HFF-Myc (cell line): ENCODE measurements at places on chromosomes 5 and 9.

DNA sequence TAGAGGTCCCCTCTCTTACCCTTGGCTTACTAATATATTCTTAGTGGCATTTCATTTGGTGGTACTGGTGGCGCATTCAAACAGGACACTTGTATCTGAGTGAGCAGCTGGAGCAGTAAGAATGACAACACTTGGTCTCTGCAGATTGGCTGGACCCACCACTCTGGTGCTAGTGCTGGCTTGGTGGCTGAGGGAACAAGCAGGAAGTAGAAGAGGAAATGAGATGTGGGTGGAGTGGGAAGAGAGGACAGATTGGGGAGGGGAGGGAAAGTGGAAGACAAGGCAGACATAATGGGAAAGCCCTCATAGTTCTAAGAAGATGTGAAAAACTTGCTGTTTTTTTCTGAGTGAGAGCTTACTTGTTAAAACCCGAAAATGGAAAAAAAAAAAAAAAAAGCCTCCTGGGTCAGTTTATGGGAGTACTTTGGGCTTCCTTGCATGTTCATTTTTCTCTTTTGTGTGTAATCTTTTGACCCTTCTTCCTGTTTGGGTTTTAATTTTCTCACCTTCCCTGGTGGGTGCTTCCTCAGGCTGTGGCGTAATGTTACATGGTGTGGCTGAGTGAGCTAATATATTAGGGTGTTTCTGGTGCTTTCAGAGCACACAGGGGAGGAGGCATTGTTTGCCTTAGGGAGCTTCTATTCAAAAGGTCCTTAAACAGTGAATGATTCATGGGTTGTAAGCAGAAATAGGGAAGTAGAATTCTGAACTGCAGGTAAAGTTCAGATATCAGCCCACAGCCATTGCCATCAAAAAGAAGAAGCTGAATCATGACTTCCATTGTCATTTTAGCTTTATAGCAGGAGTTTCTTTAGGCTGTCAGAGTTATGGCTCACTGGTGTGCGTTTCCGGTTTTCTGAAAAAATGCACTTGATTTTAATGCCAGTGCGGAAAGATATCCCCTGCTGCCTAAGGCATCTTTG lies 52.3 kb downstream of the TLE4 start:
- DNase-seq: no peak

DNA sequence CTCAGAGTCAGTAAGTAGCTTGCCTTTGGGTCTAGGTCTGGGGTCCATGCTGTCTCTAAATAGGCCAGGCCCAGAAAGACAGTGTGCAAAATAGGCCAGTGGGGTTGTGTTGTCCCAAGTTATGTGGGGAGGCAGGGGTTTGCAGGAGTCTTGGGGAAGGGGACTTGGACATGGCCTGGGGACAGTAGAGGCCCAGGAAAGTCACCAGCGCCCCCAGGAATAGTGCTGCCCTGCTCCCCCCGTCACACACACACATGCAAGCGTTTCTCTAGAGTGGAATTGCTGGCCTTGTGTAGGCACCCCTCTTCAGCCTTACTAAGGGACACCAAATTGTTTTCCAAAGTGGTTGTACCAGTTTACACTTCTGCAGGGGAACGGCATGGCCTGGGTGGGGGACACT lies 227.5 kb downstream of the PBX3 start:
- no peak for DNase-seq

- DNase-seq: no peak
Observed at GRCh38 chr5:172712610-172713009, 58.4 kb downstream of the DUSP1 start.

DNA sequence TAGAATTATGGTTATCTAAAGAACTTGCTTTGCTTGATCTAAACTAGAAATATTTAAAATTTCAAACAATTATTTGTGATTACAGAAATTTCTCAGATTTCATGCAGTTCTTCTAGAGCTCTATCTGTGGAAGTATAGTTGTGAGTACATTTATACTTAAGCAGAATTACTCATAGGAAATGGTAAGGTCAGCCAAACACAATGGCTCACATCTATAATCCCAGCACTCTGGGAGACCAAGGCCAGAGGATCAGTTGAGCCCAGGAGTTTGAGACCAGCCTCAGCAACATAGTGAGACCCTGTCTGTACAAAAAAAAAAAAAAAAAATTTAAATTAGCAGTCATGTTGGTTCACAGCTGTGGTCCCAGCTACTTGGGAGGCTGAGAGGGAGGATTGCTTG lies 71.0 kb downstream of the INVS start:
- no peak for DNase-seq

GRCh38 chr9:82424599-82425120 lies 436.1 kb downstream of the SPATA31D1 start:
- no peak for DNase-seq

DNA sequence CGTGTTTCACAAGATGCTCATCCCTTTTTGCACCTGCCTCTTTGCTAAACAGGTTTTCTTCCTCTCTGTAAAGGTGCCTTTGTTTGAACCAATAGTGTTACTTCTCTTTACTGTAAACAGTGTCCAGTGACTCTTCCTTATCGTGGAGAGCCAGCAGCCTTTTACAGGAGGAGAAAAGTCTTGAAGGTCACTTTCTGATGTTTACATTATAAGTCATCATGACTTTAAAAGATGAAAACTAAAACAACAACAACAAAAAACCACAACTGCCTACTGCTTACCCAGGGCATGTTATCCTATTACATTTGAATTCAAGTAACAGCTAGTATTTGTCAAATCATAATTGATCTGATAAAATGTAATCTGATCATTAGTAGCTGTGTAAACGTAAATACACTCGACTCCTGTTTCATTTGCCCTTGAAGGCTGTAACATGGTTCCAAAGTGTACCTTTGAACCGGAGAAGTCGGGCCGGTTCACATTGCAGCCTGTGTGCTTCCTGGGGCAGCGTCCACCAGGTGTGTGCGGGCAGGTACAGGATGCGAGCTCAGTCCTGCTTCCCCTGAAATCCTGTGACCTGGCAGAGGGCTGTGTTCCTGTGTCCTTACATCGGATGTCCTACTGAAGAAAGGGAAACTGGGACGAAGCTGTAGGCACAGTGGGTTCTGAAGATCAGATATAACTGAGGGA lies 118.1 kb downstream of the C9orf152 start:
- no peak for DNase-seq

- DNase-seq: no peak
Observed at GRCh38 chr9:33012328-33013069, 11.1 kb upstream of the APTX start.

- DNase-seq: no peak
Observed at GRCh38 chr5:44336708-44337107, 52.5 kb downstream of the FGF10 start.

- DNase-seq: no peak
Observed at GRCh38 chr5:125470280-125470902, 724.0 kb upstream of the ZNF608 start.

GRCh38 chr5:132017738-132018625 lies 6.5 kb upstream of the ACSL6 start:
- no peak for DNase-seq

DNA sequence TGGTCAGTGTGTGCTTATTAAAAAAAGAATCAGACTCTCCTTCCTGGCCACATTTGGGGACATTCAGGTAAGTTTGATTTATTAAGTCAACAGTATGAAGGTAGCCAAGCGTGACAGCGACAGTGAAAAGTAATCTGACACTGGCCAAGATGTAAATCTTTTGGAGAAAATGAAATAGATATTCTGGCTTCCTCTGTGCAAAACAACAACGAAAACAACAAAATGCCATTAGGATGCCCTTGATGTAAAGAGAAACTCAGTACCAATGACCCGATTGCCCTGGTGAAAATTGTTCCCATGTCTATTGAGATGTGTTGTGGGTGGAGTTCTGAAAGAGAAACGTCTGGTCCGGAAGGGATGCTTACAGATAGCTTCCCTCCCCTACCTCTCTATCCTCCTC lies 267.8 kb downstream of the MAT2B start:
- DNase-seq: no peak

DNA sequence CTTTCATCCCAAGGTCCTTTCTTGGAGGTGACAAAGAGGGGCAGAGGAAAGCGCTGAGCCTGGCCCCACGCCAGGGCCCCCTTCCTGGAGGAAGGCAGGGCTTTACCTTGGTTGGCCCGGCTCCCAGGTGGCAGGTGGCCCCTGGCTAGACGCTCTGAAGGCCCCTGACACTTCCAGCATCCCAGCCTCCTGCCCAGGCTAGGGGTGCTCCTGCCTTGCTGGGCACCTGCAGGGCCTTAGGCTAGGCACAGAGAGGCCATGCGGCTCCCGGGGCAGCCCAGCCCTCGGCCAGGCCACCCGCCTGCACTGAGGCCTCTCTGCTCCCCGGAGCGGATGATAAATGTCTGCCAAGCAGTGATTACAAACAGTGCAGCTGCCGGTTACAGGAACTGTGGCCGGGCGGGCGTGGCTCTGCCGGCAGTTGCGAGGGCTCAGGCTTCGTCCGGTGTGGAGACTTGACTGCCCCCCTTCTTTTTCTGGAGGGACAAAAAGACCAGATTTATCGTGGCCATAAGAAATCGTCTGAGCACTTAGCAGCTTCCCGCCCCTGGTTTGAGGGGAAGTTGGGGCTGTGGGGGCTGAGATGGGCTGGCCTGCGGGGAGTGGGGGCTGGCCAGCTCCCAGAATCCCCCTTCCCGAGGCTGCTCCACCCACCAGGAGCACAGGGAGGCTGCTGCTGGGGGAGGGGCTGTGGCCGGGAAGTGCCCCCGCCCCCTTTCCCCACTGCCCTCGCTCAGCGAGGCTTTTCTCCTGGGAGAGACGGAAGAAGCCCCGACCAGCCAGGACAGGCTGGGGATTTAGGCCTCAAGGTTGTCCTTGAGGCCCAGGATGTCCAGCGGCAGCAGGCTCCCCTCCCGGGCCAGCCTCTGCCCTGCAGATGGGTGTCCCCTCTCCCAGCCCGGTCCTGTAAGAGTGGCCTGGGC lies 31.6 kb upstream of the UBAC1 start:
- no peak for DNase-seq

- DNase-seq: no peak
Observed at GRCh38 chr5:169435506-169436229, 134.7 kb upstream of the SLIT3 start.

GRCh38 chr9:19049917-19050636 lies 850 bp downstream of the RRAGA start:
- no peak for DNase-seq

- no peak for DNase-seq
Observed at GRCh38 chr5:134594797-134595457, 37.7 kb downstream of the SAR1B start.

DNA sequence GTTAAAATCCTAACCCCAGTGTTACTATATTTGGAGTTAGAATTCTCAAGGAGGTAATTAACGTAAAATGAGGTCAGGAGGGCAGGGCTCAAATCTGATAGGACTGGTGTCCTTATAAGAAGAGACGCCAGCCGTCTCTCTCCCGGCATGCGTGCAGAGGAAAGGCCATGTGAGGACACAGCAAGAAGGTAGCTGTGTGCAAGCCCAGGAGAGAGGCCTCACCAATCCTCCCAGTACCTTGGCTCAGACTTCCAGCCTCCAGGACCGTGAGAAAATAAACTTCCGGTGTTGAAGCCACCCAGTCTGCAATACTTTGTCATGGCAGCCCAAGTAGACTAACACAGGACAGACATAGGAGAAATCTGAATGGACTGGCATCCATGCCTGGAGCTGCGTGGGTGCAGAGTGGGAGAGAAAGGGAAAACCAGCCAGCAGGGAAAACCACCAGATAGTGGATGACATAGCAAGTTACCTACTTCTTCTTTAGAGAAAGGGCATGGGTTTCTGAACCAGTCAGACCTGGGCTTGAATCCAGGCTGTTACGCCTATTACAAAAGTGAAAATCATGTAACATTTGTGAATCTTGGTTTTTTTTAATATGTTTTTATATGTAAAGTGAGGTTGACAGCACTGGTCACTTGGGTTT lies 89.2 kb downstream of the FSTL4 start:
- DNase-seq: no peak

DNA sequence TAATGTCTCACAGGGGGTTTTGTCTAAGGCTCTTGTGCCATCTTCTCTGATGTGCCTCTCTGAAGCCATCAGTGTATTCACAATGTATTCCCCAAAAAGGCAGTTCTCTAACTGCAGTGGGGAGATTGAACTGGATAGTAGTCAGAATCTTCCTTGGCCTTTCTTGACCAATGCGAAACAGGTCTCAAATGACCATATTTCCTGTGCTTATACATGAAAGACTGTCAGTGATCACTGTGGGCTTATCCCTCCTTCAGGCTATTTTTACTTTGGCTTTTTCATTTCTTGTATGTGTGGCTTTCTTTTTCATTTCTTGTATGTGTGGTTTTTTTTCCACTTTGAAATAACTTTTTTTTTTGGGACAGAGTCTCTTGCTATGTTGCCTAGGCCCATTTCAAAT lies 19.7 kb downstream of the HMGXB3 start:
- DNase-seq: no peak

GRCh38 chr9:2120926-2121689 lies 106.0 kb downstream of the SMARCA2 start:
- DNase-seq: no peak

GRCh38 chr5:68898951-68899471 lies 194.8 kb upstream of the SLC30A5 start:
- DNase-seq: peak; percentile 45

- no peak for DNase-seq
Observed at GRCh38 chr9:89536600-89536999, 38.7 kb upstream of the SEMA4D start.

DNA sequence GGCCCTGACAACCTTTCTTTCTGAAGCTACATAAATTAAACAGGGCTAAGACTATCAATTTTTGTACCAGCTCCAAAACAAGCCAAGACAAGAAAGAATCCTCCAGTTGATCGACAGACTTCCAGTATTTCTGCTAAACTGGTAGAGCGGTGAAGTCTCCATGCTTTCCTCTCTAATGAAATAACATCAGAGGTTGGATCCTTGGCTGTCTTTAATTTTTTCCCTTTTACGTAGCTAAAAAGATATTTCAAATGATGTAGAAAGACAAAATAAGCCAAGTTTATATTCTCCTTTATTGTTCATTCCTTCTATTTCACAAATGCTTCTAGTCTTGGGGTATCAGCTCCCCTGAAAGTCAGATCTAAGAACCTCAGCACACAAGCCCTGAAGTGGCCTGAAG lies 434.9 kb downstream of the NFIB start:
- DNase-seq: no peak

GRCh38 chr9:69465473-69465872 lies 140.5 kb downstream of the ENTREP1 start:
- no peak for DNase-seq

DNA sequence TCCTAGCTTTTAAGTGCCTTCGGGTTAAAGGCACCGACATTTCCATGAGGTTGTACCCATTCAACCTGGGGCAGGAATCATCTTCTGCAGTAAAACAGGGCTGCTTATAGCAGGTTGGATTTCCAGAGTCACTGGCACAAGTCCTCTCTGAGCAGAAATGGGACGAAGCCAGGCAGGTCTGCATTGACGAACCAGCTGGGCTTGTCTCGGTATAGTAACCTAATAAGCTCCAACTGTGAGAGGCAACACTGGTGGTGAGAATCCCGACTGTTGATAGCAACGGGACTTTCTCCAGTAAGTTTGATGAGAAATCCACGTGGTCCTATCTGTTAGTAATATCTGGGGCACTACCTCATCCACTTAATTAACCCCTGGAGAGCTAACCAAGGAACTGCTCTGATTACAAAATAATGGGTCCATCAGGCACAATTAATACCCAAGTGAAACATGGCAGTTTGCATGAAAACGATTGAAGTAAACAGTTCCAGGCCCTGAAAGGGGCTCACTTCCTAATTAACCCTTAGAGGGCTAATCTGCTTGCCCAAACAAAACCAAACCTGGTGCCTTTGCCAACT lies 491.0 kb upstream of the C9orf72 start:
- DNase-seq: no peak

GRCh38 chr9:126378761-126379160 lies 52.1 kb downstream of the MVB12B start:
- no peak for DNase-seq
